Brain microvascular endothelial cell (primary cell): ENCODE measurements at places on chromosomes 4 and X.

- DNase-seq: no peak
Measured at GRCh38 chr4:24971192-24971591, 58.4 kb upstream of the CCDC149 start.

- DNase-seq: no peak
Measured at GRCh38 chr4:51842167-51842553, 793 bp upstream of the DCUN1D4 start.

DNA sequence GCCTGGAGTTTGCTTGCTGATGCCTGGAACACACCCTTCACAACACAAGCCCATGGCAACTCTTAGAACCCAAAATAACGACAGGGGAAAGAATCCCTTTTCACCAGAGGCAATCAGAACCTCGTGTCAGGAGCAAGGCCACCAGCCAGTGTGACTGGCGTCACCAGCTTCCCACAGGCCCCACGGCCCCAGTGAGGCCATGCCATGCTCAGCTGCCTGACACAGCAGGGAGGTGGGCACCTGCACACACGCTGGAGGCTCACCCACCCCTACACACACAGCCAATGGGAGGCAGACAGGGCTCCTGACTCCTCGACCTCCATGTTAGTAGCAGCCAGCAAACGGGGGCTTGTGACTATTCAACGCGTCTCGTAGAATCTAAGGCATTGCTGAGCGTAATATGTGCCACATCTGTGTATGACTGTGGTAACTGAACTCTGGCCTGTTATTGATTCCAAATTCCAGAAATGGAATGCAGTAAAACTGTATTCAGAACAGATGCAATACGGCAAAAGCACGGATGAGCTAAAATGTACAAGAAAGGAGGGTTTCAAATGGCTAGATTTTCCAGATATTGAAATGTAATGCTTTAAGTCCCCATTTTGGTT is 28.5 kb downstream of the RNF212 start:
- no peak for DNase-seq

GRCh38 chr4:129358571-129358970 is 262.6 kb downstream of the C4orf33 start:
- DNase-seq: peak; percentile 49

- DNase-seq: peak; percentile 95
Measured at GRCh38 chr4:139243448-139244365, 36.3 kb downstream of the MGARP start.

DNA sequence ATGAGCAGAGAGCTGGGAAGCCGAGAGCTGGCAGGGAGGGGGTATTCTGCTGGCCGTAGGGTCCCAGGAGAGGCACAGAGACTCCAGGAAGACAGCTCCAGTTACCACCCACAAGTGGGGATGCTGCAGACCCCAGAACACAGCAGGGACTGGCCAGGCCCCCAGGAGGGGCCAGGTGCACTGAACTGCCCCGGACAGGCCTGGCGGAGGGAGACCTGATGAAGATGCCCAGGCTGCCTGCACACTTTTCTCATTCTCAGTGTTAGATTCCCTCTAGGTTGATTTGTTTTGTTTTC is 110.8 kb downstream of the CPZ start:
- no peak for DNase-seq

DNA sequence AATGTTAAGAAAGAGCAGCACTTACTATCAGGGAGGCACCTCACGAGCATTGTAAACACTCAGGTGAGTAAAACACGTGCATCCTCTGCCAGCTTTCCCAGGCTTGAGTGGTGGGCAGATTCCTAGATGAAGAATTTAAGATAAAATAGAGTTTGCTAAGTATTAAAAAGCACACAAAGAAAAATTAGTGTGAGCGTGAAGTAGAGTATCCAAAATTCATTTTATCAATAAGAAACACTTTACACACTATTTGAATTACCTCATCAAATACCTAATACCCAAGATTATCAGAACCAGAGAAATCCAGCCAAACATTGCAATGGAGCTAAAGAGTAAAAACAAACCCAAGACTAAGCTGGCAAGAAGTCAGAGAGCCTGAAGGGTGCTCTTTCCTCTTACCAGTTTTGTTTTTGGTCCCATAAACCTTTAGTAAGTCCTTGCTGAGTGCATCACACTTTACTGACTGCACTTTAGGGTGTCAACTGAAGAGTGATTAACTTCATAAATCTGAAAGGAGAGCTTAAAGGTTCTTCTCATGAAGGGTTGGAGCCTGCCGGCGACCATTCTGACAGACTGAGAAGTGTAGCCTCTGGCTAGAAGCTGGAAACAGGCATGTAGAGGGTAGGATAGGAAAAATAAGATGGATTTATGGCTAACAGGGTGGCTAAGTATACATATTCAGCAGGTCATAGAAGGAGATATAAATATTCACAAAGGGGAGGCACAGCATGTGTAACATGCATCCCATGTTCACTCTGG is 151.1 kb downstream of the SLC7A11 start:
- no peak for DNase-seq

DNA sequence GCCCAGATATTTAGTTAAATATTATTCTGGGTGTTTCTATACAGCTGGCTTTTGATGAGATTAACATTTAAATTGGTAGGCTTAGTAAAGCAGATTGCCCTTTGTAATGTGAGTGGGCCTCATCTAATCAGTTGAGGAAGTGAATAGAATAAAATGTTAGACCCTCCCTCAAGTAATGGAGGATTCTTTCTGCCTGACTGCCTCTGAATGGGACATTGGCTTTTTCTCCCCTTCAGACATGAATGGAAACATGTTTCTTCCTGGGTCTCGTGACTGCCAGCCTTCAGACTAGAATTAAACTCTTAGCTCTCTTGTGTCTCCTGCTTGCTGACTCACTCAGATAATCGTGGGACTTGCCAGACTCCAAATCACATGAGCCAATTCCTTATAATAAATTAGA is 266.7 kb downstream of the INPP4B start:
- DNase-seq: no peak

DNA sequence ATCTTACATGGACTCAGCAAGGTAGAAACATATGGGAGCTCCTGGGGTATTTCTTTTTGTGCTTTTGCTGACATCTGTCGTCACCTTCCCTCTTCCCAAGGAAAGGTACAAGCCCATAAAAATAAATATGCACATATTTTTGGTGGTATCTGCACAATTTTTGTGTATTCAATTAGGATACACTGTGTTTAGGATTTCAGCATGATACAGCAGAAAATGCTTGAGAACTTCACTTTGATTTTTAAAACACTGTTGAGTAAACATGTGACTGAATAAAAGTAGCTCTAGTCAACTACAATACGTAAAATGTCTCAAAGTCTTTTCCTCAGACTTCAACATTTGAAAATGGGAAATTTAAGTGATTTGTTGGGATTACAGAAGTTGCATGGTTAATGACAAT is 99.4 kb upstream of the SPANXC start:
- no peak for DNase-seq

GRCh38 chr4:158821228-158821971 is 52.6 kb downstream of the FNIP2 start:
- peak; percentile 77 for DNase-seq

DNA sequence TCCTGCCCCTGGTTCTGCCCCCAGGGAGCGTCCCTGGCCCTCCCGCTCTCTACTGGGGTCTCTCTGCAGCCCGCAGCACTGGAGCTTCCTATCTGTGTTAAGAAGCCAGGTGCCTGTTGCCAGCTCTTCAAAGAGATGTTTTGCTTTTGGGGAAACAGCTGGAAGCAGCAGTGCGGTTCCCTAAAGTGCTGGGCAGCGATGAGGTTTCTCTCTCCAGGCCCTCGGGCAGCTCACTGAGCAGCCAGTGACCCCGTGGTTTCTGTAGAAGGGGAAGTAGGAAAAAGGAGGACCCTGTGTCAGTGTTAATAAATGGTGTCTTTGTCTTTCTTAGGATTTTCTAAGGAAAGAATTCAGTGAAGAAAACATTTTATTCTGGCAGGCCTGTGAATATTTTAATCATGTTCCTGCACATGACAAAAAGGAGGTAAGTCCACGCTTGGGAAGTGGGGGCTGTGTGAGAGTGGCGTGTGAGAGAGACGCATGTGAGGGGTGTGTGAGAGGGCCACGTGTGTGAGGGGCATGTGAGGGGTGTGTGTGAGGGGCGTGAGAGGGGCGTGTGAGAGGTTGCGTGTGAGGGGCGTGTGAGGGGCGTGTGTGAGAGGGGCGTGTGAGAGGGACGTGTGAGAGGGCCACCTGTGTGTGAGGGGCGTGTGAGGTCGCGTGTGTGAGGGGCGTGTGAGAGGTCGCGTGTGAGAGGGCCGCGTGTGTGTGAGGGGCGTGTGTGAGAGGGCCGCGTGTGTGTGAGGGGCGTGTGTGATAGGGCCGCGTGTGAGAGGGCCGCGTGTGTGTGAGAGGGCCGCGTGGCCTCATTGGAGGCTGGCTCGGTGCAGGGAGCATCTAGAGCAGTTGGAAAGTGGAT is 27.1 kb upstream of the HGFAC start:
- DNase-seq: no peak

- peak; percentile 29 for DNase-seq
Measured at GRCh38 chrX:134670134-134670924, 12.1 kb upstream of the PLAC1 start.

GRCh38 chr4:175614890-175615289 is 197.2 kb downstream of the GPM6A start:
- no peak for DNase-seq

- no peak for DNase-seq
Measured at GRCh38 chr4:152936446-152937335, 568 bp downstream of the FHDC1 start.

GRCh38 chr4:101289306-101289705 is 58.0 kb downstream of the PPP3CA start:
- no peak for DNase-seq

DNA sequence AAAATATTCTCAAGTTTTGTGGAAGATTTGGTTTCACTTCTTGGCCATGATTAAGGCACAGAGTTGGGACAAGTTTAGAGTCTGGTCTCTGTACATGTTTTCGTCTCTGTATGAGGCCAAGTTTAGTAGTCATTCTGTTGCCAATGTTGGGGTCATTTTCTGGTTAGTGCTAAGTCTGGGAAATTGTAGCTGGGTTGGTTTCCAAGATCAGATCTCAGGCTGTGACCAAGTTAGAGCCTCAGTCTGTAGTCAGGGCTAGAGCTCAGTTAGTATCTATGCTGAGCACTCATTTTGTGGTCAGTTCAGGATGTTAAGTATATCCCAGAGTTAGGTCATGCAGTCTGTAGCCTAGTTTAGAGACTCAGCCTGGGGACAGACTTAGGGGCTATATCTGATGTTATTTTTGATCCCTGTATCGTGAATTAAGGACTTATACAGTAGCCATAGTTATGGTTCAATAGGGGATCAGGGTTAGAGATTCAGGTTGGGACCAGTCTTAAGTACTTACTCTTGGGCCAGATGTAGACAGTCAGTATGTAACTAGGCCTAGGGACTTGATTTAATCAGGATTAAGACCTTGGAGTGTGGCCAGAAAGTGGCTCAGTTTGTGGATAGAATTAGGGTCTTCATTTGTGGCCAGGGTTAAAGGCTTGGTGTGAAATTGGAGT is 6.6 kb upstream of the ENOX2 start:
- peak; percentile 7 for DNase-seq

- DNase-seq: no peak
Measured at GRCh38 chrX:9596837-9597236, 132.0 kb downstream of the TBL1X start.

GRCh38 chrX:107704181-107704580 is 71.4 kb downstream of the TSC22D3 start:
- no peak for DNase-seq

DNA sequence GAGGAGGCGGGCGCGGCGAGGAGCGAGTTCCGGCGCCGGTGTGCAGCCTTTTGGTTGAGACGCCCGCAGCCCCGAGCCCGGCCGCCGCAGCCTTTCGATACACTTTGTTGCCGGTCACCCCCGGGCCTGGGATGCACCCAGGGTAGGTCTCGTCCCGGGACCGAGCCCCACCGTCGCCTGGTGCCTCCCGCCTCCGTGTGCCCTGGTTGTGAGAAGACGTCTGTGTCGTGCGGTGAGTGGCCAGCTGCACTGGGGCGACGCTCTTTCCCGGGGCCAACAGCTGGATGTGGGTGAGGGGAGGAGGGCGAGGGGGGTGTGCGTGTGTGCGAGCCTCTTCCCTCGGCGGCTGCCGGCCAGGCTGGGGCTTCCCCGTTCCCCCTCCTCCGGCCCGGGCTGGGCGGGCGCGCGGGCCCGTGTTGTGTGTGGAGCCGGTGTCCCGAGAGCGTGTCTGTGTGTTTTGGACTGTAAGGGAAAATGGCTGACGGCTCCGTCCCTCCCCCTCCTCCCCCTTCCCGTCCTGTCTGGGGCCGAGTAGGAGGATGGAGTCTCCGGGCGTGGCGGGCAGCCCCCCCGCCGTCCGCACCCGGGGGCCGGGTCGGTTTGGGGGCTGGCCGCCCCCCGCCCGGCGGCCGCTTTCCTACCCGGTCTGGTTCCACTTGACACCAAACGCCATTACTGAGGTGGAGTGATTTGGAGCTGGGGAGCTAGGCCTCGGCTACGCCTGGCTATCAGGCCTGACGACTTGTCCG is 807 bp downstream of the USP9X start:
- DNase-seq: peak; percentile 44
